ENCODE measurements at places on chromosomes 12 and 14.
A peak's percentile ranks its signal among the peaks of the same experiment; 100 is the strongest.

GRCh38 chr12:27843714-27844245 is 63.7 kb upstream of the MANSC4 start:
- DNase-seq: no peak
- no peak overlapping the region for H3K27ac ChIP-seq
- H3K36me3 ChIP-seq: no peaks in the 10 kb centered on the region
- H3K27me3 ChIP-seq: no peaks in the 10 kb centered on the region

GRCh38 chr14:77071938-77072388 is 26.1 kb upstream of the CIPC start:
- DNase-seq: peak; percentile 80
- H3K27me3 ChIP-seq: no peaks in the 10 kb centered on the region
- no peak overlapping the region for H3K4me3 ChIP-seq
- H3K4me1 ChIP-seq: peaks cover 32% of the 10 kb centered on the region

GRCh38 chr12:104423273-104423672 is 33.5 kb upstream of the CHST11 start:
- no peaks in the 10 kb centered on the region for H3K36me3 ChIP-seq
- H3K4me1 ChIP-seq: peaks cover 5% of the 10 kb centered on the region
- H3K27me3 ChIP-seq: no peaks in the 10 kb centered on the region
- no peak overlapping the region for H3K27ac ChIP-seq

- no peaks in the 10 kb centered on the region for H3K36me3 ChIP-seq
- peak; percentile 80 for DNase-seq
- H3K27ac ChIP-seq: no peak overlapping the region
- no peaks in the 10 kb centered on the region for H3K4me1 ChIP-seq
- no peak overlapping the region for H3K4me3 ChIP-seq
Observed at GRCh38 chr12:70733385-70733784, 96.2 kb upstream of the PTPRB start.

- H3K36me3 ChIP-seq: no peaks in the 10 kb centered on the region
- DNase-seq: peak; percentile 14
- peak overlapping the region; percentile 74 for H3K4me3 ChIP-seq
- H3K4me1 ChIP-seq: peaks cover 7% of the 10 kb centered on the region
Observed at GRCh38 chr14:58151133-58152013, 640 bp downstream of the ARMH4 start.

- DNase-seq: no peak
- H3K4me3 ChIP-seq: no peak overlapping the region
- no peaks in the 10 kb centered on the region for H3K4me1 ChIP-seq
Observed at GRCh38 chr12:55250944-55251343, 6.5 kb downstream of the OR6C74 start.

GRCh38 chr12:113105606-113106271 is 29.8 kb downstream of the RASAL1 start:
- DNase-seq: no peak
- no peaks in the 10 kb centered on the region for H3K27me3 ChIP-seq
- no peak overlapping the region for H3K4me3 ChIP-seq
- no peak overlapping the region for H3K27ac ChIP-seq
- no peaks in the 10 kb centered on the region for H3K36me3 ChIP-seq

- peak; percentile 4 for DNase-seq
- H3K27me3 ChIP-seq: no peaks in the 10 kb centered on the region
- no peaks in the 10 kb centered on the region for H3K36me3 ChIP-seq
- H3K27ac ChIP-seq: no peak overlapping the region
Observed at GRCh38 chr12:132196038-132196872, 52.0 kb downstream of the NOC4L start.

DNA sequence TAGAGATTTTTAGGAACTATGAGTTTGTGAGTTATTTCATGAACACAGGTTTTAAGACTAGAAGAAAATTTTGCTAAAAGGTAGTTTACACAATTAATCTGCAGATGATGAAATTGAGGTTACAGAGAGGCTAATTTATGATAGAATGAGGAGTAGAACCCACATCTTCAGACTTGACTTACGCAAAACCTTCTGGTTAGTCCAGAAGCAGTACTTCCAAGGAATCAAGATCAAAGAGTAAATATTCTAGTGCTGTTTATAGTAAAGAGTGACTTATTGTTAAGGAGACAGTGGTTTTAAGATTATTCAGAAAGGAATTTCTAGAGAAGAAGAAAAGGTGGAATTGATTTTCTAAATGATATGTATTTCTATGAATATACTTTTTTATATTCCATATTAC is 10.6 kb upstream of the KITLG start:
- no peaks in the 10 kb centered on the region for H3K4me1 ChIP-seq
- no peak overlapping the region for H3K4me3 ChIP-seq
- no peak overlapping the region for H3K27ac ChIP-seq

DNA sequence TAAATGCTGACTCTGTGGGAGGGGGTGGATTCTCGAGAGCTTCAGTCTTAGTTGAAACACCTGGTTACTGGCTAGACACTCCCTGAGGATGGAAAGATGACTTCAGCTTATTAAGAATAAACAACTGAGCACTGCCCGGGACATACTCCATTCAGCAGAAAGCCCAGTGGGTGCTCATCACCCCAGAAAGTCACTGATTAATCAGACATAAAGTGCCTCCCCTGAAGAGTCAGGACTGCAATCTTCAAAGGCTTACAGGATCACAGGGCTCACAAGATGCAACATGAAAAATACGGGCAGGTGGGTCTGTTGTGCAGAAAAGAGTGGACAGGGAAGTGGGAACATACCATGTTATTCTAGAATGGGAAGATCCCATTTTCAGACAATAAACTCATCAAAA is 207.0 kb downstream of the CALM1 start:
- H3K4me3 ChIP-seq: no peak overlapping the region
- no peak for DNase-seq
- no peaks in the 10 kb centered on the region for H3K4me1 ChIP-seq
- H3K27me3 ChIP-seq: no peaks in the 10 kb centered on the region

DNA sequence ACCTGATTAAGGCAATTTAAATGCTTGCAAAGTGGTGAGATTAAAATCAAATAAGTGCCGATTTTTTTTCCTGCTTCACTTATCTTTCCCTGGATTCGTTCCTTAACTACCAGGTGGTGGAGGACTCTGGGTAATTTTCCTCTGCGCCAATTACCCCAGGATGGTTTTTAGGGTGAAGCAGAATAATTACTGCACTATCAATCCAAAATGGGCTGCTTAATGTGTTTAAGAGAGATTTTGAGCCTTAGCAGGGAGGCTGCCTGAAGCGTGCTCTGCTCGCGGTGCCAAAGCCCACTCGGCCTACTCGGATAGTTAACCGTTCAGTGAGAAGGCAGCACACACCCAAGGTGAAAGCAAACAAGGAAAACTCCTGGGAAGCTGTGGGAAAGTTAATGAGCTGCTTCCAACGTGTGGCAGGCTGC is 274.9 kb upstream of the LMO3 start:
- peaks cover 11% of the 10 kb centered on the region for H3K27me3 ChIP-seq
- no peak overlapping the region for H3K4me3 ChIP-seq
- H3K27ac ChIP-seq: no peak overlapping the region
- no peaks in the 10 kb centered on the region for H3K4me1 ChIP-seq

- no peak overlapping the region for H3K4me3 ChIP-seq
- H3K4me1 ChIP-seq: no peaks in the 10 kb centered on the region
- H3K36me3 ChIP-seq: no peaks in the 10 kb centered on the region
Observed at GRCh38 chr12:40668099-40668529, 24.1 kb upstream of the CNTN1 start.

- DNase-seq: no peak
- peaks cover 16% of the 10 kb centered on the region for H3K4me1 ChIP-seq
- H3K27me3 ChIP-seq: no peaks in the 10 kb centered on the region
- no peak overlapping the region for H3K27ac ChIP-seq
- H3K4me3 ChIP-seq: no peak overlapping the region
Observed at GRCh38 chr12:120286768-120287490, 4.8 kb downstream of the RNU4-2 start.

GRCh38 chr12:67452119-67452805 is 183.1 kb downstream of the CAND1 start:
- no peak for DNase-seq
- H3K36me3 ChIP-seq: no peaks in the 10 kb centered on the region
- no peak overlapping the region for H3K27ac ChIP-seq

DNA sequence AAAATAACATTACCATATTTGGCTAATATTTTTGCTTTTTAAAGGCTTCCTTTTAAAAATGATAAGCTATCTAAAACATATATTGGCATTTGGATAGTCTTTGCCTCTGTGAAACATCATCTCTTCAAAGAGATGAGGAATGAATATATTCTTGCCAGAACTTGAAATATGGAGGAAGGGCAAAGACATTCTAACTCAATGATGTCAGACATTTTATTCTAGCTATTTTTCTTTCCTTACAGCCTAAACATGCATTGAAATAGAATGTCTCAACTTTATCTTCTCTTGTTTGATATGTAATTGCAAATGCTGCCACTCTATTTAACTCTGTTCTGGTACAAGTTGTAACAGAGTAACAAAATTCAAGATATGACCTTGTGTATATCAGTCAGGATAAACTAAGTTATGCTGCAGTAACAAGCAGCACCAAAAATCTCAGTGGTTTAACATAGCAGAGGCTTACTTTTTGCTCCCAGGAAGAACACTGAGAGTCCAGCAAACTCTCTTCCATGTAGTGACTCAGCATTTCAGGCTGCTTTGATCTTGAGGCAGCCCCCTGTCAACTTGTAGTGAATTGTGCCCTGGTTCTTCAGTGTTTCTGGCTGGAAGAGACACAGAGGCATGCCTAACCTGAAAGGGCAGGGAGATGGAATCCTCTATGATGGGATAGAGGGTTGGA is 11.0 kb downstream of the IRAK3 start:
- H3K27me3 ChIP-seq: peaks cover 58% of the 10 kb centered on the region
- H3K4me1 ChIP-seq: no peaks in the 10 kb centered on the region
- H3K4me3 ChIP-seq: no peak overlapping the region
- DNase-seq: no peak

GRCh38 chr12:22657538-22657937 is 32.6 kb downstream of the ETNK1 start:
- peaks cover 34% of the 10 kb centered on the region for H3K4me1 ChIP-seq
- H3K4me3 ChIP-seq: no peak overlapping the region
- DNase-seq: no peak
- peaks cover 35% of the 10 kb centered on the region for H3K36me3 ChIP-seq

DNA sequence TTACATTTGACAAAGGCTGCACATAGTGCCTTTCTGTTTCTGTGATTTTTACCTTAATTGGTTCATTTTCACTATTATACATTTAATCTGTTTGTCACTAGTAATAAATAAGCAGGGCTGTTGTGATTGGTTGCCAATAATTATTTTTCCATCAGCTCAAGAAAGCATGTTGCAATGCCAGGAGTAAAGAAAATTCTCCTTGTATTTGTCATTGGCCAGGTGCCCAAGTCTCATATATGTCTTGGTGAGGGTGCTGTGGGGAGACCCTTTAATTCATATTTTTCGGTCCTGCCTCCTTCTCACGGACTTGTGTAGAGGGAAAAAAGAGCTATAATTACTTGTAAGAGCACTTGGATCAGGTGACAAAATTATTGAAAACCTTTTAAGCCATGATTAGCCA is 108.0 kb downstream of the KITLG start:
- DNase-seq: peak; percentile 70
- peaks cover 13% of the 10 kb centered on the region for H3K4me1 ChIP-seq
- H3K36me3 ChIP-seq: no peaks in the 10 kb centered on the region

DNA sequence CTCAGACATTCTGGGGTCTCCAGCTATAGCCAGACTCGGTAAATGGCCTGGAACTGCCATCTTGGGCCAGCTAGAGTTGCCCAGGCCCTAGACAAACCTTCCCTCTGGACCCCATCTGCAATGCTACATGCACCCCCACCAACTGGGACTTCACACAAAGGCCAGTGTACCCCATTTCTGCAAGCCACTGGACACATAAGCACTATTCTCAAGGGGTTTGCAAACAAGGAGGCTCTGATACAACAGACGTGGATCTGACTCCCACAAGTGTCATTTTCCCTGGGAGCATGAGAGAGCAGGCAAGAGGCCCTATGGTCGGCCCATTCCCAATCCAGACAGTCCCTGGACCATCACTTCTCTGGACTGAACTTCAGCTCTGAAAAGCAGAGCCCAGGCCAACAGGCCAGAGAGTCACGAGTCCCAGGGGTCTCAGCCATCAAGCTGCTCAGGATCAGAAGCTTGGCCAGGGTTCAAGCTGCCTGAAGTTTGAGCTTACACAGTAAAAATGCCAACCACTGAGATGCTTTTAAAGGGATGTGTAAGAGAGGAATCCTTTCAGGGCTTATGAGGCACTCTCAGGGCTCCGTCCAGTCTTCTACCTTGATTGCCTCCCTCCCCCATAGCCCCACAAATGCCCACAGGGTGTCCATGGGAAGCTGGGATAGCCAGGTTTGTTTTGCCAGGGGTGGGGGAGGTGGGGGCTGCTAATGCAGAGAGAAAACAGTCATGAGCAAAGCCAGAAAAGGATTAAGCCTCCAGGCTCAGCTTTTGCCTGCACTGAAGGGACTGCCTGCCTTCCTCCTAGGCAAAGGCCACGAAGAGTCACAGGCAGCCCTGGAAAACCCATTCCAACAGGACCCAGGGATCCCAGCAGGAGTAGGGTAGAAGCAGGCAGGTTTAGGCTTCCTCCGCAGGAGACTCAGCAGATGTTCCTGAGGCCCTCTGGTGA is 31.7 kb upstream of the PNMA1 start:
- peak overlapping the region; percentile 46 for H3K4me3 ChIP-seq
- peaks cover 69% of the 10 kb centered on the region for H3K4me1 ChIP-seq
- H3K36me3 ChIP-seq: peaks cover 14% of the 10 kb centered on the region
- no peaks in the 10 kb centered on the region for H3K27me3 ChIP-seq
- DNase-seq: no peak
- peak overlapping the region; percentile 92 for H3K27ac ChIP-seq

DNA sequence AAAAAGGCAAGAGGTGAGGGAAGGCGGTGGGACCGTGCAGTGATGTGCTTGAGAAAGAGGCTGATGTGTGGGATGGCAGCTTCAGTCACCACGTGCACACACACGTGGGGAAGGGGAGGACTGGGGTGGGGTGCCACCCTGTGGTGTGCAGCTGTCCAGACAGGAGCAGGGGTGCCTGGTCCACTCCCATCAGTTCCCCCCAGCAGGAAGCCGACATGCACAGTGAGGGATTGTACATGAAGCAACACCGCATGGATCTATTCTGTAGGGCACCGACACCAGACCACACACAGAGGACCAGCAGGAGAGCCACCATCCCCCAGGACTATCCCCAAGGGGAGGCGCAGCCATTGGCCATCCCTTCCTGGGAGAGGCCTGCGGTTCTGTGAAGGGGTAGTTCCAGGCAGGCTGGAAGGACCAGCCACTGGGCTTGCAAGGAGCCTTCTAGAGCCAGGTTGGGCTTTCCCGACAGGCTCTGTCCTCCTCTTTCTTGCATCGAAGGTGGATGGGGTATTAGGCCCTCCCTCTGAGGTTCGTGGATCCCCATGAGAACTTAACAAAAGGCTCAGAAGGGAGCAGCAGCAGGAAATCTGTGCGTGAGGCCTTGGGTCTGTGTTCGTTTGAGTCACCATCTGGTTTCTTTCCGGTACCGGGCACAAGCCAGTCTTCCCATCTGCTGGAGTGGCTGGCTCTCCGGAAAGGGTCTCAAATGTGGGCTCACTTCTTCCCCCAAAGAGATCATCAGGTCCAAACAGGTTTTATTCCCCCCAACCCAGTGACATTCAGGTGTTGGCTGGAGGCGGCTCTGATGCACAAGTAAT is 59.8 kb downstream of the PLEKHG3 start:
- H3K27me3 ChIP-seq: no peaks in the 10 kb centered on the region
- H3K27ac ChIP-seq: no peak overlapping the region
- peaks cover 59% of the 10 kb centered on the region for H3K4me1 ChIP-seq
- peaks cover 4% of the 10 kb centered on the region for H3K36me3 ChIP-seq
- peak; percentile 19 for DNase-seq
- H3K4me3 ChIP-seq: no peak overlapping the region

- H3K36me3 ChIP-seq: no peaks in the 10 kb centered on the region
- no peaks in the 10 kb centered on the region for H3K4me1 ChIP-seq
- peak; percentile 11 for DNase-seq
- H3K27ac ChIP-seq: no peak overlapping the region
- H3K4me3 ChIP-seq: no peak overlapping the region
Observed at GRCh38 chr12:15435597-15435996, 113.3 kb downstream of the PTPRO start.

All from MCF 10A (cell line).